NCI-H1092 (cell line): ENCODE measurements at places on chromosomes 2 and 18.
A peak's percentile ranks its signal among the peaks of the same experiment; 100 is the strongest.

- no peak for DNase-seq
Observed at GRCh38 chr2:63741884-63742579, 99.7 kb upstream of the UGP2 start.

DNA sequence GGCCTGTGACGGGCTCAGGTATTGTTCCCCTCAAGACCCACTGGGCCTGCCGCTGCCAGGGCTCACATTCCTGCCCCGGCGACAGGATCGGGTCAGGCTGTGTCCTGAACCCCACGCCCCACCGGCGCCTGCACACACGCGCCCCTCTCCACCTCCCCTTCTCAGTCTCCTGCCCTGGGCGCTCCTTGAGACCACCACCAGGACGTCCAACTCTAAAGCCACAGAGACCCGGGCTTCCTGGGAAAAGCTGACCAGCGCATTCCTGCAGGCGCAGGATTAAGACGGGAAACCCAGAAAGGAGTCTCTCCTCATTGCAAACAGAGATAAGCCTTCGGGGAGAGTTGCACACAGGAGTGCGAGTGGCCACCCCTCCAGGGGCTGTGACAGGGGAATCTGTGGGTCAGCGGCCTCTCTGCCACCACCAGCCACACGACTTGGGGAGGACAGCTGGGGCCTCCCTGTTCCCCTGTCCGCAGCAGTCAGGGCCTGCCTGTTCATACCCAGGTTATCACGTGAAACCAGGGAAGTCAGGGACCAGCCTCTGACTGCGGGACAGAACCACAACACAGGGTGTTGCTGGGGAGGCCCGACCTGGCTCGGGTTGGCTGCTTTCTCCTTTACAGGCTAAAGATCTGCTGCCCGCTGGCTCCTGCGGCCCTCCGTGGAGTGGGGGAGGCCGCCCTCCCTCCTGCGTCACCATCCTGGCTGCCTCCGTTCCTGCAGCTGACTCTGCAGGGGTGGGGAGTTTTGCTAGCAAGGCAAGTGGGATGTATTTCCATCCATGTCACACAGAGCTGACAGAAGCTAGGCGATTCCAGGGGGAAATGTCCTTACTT lies 88.8 kb downstream of the ZCCHC2 start:
- DNase-seq = no peak

DNA sequence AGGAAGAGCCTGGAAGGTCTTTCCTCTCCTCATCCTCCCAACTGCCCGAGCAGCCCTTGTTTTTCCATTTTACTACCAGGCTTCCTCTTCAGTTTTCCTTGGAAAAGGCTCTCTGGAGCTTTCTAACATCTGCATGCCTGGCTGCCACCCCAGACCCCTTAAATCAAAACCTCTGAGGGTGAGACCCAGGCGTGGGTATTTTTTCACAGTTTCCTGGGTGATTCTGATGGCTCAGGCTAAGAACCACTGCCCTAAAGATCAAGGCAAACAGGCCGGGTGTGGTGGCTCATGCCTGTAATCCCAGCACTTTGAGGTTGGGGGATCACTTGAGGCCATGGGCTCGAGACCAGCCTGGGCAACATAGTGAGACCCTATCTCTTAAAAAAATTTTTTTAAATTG lies 35.4 kb downstream of the EMILIN2 start:
- no peak for DNase-seq

DNA sequence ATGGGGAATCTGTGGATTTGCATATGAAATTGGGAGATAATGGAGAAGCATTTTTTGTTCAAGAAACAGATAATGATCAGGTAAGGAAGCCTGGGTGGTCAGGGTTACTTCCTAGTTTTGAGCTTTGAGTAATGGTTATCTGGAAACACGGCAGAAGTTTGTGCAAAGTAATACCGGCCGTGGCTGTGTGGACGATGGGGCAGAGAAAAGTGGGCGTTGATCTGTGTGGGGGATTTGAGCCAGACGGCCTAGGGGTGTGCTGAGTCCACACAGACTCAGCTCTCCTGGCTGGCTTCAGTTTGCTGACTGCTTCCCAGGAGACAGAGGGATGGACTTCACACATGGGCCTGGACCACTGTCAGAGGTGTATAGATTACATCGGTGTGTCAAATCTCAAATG lies 21.3 kb downstream of the LPIN1 start:
- DNase-seq = no peak

- DNase-seq = no peak
Observed at GRCh38 chr18:76547296-76547695, 52.3 kb upstream of the ZNF516 start.

DNA sequence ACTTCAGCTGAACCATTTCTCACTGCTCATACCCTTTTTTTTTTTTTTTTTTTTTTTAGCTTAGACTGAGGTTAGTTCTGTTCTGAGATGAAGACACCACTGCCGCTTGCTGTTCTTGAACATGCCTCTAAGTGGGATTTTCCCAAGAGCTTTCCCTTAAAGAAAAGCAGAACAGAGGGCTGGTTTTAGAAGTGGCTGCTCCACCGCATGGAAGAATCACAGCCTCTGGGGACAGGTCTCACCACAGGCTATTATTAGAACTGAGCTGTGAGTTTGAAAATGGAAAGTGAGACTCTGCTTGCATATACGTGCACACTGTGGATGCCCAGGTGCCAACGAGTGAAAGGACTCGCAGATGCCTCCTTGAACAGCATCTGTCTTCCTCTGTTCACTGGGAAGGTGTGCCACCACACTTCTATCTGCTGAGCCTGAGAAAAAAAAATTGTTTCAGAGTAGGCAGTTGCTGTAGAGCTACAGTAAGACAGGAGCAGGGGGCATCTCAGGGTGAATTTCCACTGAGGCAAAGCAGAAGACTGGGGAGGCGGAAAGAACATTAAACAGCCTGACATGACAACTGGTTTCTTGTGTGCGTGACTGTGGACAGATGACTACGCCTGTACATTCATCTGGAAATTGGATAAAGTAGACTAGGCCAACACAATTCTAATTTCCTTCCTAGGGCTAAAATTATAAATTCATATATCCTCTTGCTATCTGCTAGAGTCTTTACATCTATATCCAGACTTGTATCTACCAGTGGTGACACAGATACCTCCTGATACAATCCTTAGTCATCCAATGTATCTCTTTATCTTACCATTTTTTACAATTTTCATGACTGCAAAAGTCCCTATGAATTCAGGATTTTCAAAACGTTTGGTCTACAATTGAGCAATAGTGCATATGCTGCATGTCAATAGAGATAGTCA lies 1045.7 kb upstream of the CELF4 start:
- DNase-seq = no peak

DNA sequence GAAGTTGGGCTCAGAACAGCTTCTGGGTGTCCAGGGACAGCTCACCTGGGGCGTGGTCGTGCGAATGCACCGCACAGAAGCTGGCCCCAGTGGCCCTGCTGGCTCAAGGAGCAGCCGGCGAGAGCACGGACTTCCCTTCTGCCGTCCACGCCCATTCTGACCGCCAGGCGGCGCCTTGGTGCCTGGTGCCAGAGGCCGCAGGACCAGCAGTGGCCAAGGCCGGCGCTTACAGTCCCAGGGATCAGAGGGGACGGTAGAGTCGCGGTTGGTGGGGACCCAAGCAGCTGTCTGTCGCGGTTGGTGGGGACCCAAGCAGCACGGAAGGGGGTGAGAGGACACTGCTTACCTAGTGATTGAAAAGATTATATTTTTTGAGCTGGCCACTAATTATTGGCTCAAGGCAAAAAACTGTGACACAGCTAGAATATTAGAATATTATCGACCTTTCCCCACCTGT lies 25.7 kb downstream of the NPPC start:
- no peak for DNase-seq

GRCh38 chr2:39696101-39696553 lies 30.4 kb downstream of the TMEM178A start:
- DNase-seq = peak; percentile 66

- no peak for DNase-seq
Observed at GRCh38 chr2:99613980-99614379, 124.2 kb upstream of the REV1 start.

DNA sequence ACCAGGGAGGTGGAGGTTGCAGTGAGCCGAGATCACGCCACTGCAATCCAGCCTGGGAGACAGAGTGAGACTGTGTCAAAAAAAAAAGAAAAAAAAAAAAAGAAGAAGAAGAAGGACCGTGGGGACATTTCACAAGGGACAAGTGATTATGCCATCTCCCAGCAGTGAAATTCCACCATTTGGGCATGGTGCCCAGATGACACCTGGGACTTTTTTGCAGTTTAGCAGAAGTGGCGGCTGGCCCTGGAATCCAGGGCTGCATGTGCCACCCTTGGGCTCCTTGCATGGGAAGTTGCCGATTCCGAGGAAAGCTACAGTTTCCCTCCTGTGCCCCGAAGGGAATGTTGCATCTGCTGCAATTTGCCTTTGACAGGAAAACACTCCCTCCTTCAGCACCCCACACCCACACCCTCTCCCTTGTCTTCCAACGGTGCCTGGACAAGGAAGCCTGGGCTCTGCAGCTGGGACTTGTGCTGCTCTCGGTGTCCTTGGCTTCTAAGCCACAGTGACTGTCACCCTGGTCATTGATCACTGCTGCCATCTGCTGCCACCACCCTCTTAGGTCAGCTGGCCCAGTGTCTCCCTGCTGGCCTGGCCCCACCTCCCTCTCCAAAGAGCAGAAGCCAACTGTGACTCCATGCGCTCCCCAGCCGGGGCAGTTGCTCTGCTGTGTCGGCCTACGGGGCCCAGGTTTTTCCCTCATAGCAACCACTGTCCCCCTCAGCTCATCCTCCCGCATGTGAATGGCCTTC lies 56.4 kb upstream of the LRRC30 start:
- no peak for DNase-seq

DNA sequence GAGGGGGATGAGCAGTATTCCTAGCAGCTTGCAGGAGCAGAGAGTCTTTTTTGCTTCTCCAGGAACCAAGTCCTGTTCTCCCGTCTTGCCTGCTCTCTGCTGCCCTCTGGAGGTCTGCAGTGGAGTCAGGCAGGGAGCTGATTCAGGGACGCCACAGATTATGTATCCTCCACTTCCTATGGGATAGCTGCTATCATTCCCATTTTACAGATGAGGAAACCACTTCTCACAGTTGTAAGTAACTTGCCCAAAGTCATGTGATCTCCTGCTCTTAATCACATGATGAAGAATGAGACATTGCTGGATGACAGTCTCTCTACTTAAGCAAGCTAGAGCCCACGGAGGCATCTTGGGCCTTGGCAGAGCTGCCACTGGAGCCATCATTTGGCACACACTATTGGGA lies 8.3 kb downstream of the SLC4A5 start:
- DNase-seq = peak; percentile 16

GRCh38 chr2:26752656-26753055 lies 11.4 kb upstream of the SLC35F6 start:
- DNase-seq = no peak

- DNase-seq = no peak
Observed at GRCh38 chr2:121529439-121530211, 1.1 kb upstream of the RNU4ATAC start.

DNA sequence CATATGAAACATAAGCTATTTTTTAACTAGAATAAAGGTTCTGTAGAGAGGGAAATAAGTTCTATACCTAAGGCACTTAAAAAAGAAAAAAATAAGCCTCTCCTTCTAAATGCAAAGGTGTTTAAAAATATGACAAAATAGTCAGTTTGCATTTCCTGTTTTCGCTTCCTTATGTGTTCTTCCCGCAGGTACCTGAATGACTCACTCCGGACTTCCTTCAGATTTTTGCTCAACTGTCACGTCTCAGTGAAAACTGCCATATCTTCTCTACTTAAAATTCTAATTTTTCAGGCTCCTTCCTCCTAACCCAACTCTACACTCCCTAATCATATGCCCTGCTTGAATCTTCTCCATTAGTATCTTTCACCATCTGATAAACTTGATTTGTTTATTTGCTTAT lies 1333.1 kb downstream of the LRP1B start:
- DNase-seq = no peak

DNA sequence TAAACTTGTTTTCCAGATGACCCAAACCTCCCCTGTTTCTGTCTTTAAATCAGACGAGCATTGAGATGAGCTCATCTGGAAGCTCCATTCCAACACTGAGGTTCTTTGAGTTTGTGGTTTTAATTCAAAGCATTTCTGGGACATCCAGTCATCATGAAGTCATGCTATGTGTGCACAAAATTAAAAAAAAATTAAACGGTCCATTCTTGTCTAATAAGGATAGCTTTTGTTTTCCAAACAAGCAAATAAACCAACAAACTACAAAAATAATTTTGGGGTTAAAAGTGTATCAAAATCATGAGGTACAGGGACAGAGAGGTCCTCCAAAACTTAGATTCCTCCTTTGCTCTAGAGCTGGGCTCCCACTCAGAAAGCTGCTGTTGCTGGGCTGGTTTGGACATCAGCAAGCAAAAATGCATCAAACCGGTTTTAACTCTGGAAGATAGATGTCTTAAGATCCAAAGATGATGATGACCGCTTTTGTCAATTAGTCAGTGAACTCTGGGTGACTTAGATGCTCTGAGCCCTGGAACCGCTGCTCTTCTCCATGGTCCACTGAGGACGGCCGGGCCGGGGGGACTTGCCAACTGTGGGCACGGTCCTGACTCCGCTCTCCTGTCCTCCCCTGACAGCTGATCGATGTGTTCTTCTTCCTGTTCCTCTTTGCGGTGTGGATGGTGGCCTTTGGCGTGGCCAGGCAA lies 65.4 kb downstream of the TRPM8 start:
- DNase-seq = no peak

DNA sequence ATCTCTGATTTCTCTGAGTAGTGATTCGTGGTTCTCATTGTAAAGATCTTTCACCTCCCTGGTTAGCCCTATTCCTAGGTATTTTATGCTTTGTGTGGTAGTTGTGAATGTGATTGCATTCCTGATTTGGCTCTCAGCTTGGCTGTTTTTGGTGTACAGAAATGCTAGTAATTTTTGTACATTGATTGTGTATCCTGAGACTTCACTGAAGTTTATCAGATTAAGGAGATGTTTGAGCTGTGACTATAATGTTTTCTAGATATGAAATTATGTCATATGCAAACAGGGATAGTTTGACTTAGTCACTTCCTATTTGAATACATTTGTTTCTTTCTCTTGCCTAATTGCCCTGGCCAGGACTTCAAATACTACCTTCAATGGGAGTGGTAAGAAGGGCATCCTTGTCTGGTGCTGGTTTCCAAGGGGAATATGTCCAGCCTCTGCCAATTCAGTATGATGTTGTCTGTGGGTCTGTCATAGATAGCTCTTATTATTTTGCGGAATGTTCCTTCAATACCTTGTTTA lies 251.9 kb upstream of the ZNF804A start:
- DNase-seq = no peak

- no peak for DNase-seq
Observed at GRCh38 chr18:59736061-59736460, 38.8 kb upstream of the CCBE1 start.

DNA sequence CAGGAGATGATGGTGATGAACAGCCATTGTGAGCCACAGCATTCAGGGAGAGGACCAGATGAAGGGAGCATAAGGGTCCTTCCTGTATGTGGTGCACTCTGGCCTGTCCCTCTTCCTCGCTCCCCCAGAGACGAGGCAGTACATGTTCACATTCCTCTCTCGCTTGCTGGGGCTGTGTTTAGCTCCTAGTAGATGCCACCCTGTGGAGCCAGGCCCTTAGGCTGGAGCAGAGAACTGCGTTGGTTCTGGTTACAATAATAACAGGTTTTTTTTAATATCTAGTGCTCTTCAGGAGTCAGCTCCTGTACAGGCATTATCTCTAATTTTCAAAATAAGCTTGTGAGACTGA lies 171.1 kb upstream of the MYT1L start:
- no peak for DNase-seq

GRCh38 chr18:12423820-12424219 lies 16.1 kb downstream of the PRELID3A start:
- DNase-seq = no peak

- no peak for DNase-seq
Observed at GRCh38 chr18:74400813-74401212, 56.3 kb downstream of the DIPK1C start.
